A549 (cell line): ENCODE measurements at places on chromosomes 16 and 17. TPM values are rescaled to one million over a fixed set of nuclear protein-coding genes. Genes with fewer than 3 reads are reported as not detected.

The CES3 gene
- 2.1 to 2.7 TPM (median 2.3 TPM) in 3 replicates for polyA plus RNA-seq

The MLKL gene
- polyA plus RNA-seq, result 12.3 to 14.3 TPM (median 12.6 TPM) in 3 replicates

The CPNE2 gene
- 32.2 to 37.7 TPM (median 36.7 TPM) in 3 replicates for polyA plus RNA-seq

The ORC6 gene
- 44.5 to 48.8 TPM (median 46.5 TPM) in 3 replicates for polyA plus RNA-seq

The ELAC2 gene
- 106 to 114 TPM (median 109 TPM) in 3 replicates for polyA plus RNA-seq

The EFTUD2 gene
- polyA plus RNA-seq, result 216 to 251 TPM (median 224 TPM) in 3 replicates

The MILR1 gene
- 1.6 to 3.0 TPM (median 2.3 TPM) in 3 replicates for polyA plus RNA-seq

The CD19 gene
- polyA plus RNA-seq, result not detected in 3 replicates

The FNDC8 gene
- not detected in 3 replicates for polyA plus RNA-seq

The COA3 gene
- polyA plus RNA-seq, result 127 to 131 TPM (median 130 TPM) in 3 replicates

The DRC3 gene
- polyA plus RNA-seq, result 1.9 to 2.9 TPM (median 2.2 TPM) in 3 replicates

The KRT20 gene
- polyA plus RNA-seq, result not detected in 3 replicates

The PSME3 gene
- 214 to 241 TPM (median 223 TPM) in 3 replicates for polyA plus RNA-seq

The NEK8 gene
- polyA plus RNA-seq, result 4.2 to 5.8 TPM (median 5.3 TPM) in 3 replicates

The TM4SF5 gene
- polyA plus RNA-seq, result 0.51 to 1.2 TPM (median 0.68 TPM) in 3 replicates

The ZFPM1 gene
- 2.1 to 2.8 TPM (median 2.5 TPM) in 3 replicates for polyA plus RNA-seq

The KRTAP3-1 gene
- not detected in 3 replicates for polyA plus RNA-seq

The KRTAP4-9 gene
- not detected in 3 replicates for polyA plus RNA-seq

The SKAP1 gene
- polyA plus RNA-seq, result 0.08 to 0.16 TPM (median 0.14 TPM) in 3 replicates

The ELMO3 gene
- polyA plus RNA-seq, result 1.3 to 1.5 TPM (median 1.4 TPM) in 3 replicates

The DHRS11 gene
- 9.6 to 11.2 TPM (median 11.1 TPM) in 3 replicates for polyA plus RNA-seq

The CCL2 gene
- 130 to 161 TPM (median 144 TPM) in 3 replicates for polyA plus RNA-seq

The PKD1 gene
- 38.4 to 39.7 TPM (median 39.2 TPM) in 3 replicates for polyA plus RNA-seq

The TBC1D3G gene
- 0.08 TPM in 1 of 3 replicates, not detected in the others for polyA plus RNA-seq

The TRIM72 gene
- 0.04 TPM in 1 of 3 replicates, not detected in the others for polyA plus RNA-seq

The FOXL1 gene
- 0.52 to 0.70 TPM (median 0.70 TPM) in 3 replicates for polyA plus RNA-seq

The FBXO39 gene
- polyA plus RNA-seq, result not detected in 3 replicates

The CDH11 gene
- 0.20 to 1.1 TPM (median 0.49 TPM) in 3 replicates for polyA plus RNA-seq

The SOX15 gene
- polyA plus RNA-seq, result 0.19 to 0.30 TPM (median 0.22 TPM) in 3 replicates

The NXN gene
- polyA plus RNA-seq, result 31.1 to 37.2 TPM (median 32.3 TPM) in 3 replicates

The SUPT4H1 gene
- 117 to 124 TPM (median 123 TPM) in 3 replicates for polyA plus RNA-seq

The TBC1D3K gene
- not detected in 3 replicates for polyA plus RNA-seq

The EPOP gene
- polyA plus RNA-seq, result 11.2 to 12.3 TPM (median 12.1 TPM) in 3 replicates

The FAM20A gene
- 0.03 to 0.09 TPM in 2 of 3 replicates, not detected in the other for polyA plus RNA-seq

The PRR11 gene
- 58.1 to 70.9 TPM (median 66.9 TPM) in 3 replicates for polyA plus RNA-seq

The ZNF205 gene
- 8.5 to 9.6 TPM (median 9.2 TPM) in 3 replicates for polyA plus RNA-seq

The PPM1E gene
- polyA plus RNA-seq, result 0.05 to 0.09 TPM (median 0.08 TPM) in 3 replicates

The ASGR2 gene
- 0.06 TPM in 1 of 3 replicates, not detected in the others for polyA plus RNA-seq

The UMOD gene
- polyA plus RNA-seq, result not detected in 3 replicates

The TP53TG3C gene
- polyA plus RNA-seq, result 0.20 to 0.45 TPM (median 0.43 TPM) in 3 replicates

The GPR142 gene
- not detected in 3 replicates for polyA plus RNA-seq

The VAT1 gene
- polyA plus RNA-seq, result 117 to 153 TPM (median 149 TPM) in 3 replicates

The TEX19 gene
- 0.50 to 0.66 TPM (median 0.55 TPM) in 3 replicates for polyA plus RNA-seq

The ATP2C2 gene
- polyA plus RNA-seq, result 0.14 to 0.37 TPM (median 0.29 TPM) in 3 replicates

The KCNG4 gene
- not detected in 3 replicates for polyA plus RNA-seq

The SLC12A3 gene
- 0.08 TPM in 1 of 3 replicates, not detected in the others for polyA plus RNA-seq

The ERN2 gene
- polyA plus RNA-seq, result not detected in 3 replicates

The ADAT1 gene
- 41.8 to 47.7 TPM (median 45.4 TPM) in 3 replicates for polyA plus RNA-seq

The TSPOAP1 gene
- not detected in 3 replicates for polyA plus RNA-seq
